ENCODE measurements at places on chromosomes 6 and 20.

GRCh38 chr6:31969712-31970603, 2.0 kb downstream of the DXO start:
- no peak for DNase-seq

DNA sequence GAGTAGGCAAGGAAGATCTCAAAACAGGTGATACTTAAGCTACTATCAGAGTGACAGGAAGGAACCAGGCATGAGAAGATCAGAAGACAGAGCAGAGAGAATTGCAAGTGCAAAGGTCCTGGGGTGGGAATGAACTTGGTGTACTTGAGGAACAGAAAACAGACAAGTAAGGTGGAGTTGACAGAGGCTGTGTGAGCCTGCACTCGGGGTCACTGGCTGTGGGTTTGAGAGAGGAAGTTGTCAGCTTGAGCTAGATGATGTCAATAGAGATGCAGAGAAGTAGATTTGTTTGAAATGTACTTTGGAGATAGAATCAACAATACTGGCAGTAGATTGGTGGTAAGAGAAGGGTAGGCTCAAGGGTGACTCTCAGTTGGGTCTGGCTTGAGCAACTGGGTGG, 209.5 kb downstream of the CLIC5 start:
- no peak for DNase-seq

GRCh38 chr20:41573955-41574354, 44.2 kb downstream of the CHD6 start:
- DNase-seq = no peak

GRCh38 chr6:42195415-42195814, 659 bp upstream of the GUCA1B start:
- DNase-seq = no peak

GRCh38 chr6:131164506-131164905, 29.2 kb downstream of the AKAP7 start:
- DNase-seq = no peak
